LHCN-M2 (cell line): ENCODE measurements at places on chromosomes 12 and 14. TPM values are rescaled to one million over a fixed set of nuclear protein-coding genes. Genes with fewer than 3 reads are reported as not detected.

Gene APOF
- not detected in 2 replicates for total RNA-seq

Gene MYH6
- not detected in 2 replicates for total RNA-seq

Gene ALX1
- total RNA-seq, result not detected in 2 replicates

Gene ASCL1
- total RNA-seq, result not detected in 2 replicates

Gene DNAI7
- 0.11 and 0.83 TPM in 2 replicates for total RNA-seq

DNA sequence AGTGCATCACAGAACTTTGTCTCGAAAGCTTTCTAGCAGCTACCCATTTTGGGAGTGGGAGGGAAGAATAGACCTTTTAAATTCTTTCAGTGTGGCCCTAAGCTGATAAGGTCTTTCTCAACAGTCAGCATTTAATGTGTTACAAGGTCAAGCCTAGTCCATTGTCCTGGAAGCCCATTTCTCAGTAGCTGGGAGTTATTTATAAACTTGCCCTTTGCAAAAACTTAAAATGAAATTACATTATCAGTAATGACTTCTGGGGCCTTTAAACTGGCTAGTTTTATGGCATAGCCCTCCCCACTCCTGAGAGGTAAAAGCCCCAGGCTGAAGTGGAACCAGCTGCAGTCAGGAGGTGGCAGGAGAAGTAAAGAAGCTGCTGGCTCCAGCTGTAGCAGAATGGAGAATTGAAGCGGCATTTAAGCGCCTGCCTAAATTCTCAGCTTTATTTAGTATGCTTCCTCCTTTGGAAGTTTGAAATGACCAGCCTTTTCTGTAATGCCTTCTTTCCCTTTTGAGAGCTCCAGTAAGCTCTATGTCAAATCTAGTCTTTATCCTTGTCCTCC is 12.4 kb downstream of the COPZ1 start:
- no peak for DNase-seq

DNA sequence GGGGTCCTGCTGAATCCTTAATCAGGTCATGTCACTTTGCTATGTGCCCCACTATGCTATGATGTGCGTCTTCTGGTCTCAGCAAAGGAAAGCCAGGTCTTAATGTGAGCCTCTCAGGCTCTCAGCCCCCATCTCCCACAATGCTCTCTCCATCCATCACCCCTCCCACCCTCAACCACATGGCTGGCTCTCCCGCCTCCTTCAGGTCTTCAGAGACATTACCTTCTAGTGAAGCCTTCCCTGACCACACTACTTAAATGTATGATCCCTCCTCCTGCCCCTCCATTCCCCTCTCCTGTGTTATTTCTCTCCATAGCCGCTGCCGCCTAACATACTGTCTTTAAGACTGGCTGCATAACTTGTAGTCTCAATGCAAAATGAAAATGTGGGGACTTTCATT is 50.5 kb downstream of the KRT80 start:
- DNase-seq, result no peak

GRCh38 chr14:22814941-22815713 is at the start of gene SLC7A7:
SLC7A7 (minus strand) TSS chr14:22815435; CDS start chr14:22813398, 2,037 bp downstream.
- peak; percentile 83 for DNase-seq

DNA sequence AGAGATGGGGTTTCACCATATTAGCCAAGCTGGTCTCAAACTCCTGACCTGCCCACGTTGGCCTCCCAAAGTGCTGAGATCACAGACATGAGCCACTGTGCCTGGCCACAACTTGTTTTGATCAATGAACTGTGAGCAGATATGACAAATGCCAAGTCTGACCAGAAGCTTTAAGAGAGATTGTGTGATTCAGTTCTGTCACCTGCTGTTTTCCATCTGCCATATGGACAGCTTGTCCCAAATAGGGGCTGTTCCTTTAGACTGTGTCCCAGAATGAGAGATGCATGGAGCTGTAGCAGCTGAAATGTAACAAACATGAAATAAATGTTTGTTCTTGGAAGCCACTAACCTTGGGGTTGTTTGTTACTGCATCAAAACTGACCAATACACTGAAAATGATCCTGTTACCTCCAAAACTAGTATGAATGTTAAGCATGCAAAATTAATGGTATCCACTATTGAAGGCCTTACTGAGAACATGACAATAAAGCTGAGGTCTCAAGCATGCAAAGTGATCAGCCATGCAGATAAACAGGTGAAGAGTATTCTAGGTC is 65.9 kb upstream of the MED13L start:
- peak; percentile 73 for DNase-seq
